ENCODE measurements at places on chromosomes 13 and 19. TPM values are rescaled to one million over a fixed set of nuclear protein-coding genes. Genes with fewer than 3 reads are reported as not detected.

GRCh38 chr13:30871588-30872275 lies 34.3 kb upstream of the MEDAG start:
- no peak for ATAC-seq

The ADGRE1 gene
- total RNA-seq, result not detected

DNA sequence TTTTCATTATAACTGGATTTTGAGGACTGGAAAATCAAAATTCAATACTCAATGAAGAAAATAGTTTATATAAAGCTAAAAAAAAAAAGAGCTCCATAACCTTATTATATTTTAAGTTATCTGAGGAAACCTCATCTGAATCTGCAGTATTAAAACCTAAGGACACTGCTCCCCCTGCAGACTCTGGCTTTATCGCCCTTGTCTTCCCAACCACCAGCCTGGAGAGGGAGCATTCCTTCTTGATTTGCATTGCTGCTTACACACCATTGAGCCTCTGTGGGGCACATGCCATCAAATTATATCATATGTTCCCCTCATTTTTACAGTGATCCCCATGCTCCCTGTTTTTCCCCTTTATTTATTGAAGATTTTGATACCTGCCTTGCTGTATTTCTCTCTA lies 871.4 kb upstream of the GPC6 start:
- peak; percentile 39 for ATAC-seq

GRCh38 chr13:39600766-39601165 lies 2.2 kb downstream of the LHFPL6 start:
- no peak for ATAC-seq

GRCh38 chr19:41696402-41697197 lies 8.5 kb upstream of the CEACAM7 start:
- no peak for ATAC-seq

The CD79A gene
- total RNA-seq, result 0.42 TPM

The PROZ gene
- 0.37 TPM for total RNA-seq

DNA sequence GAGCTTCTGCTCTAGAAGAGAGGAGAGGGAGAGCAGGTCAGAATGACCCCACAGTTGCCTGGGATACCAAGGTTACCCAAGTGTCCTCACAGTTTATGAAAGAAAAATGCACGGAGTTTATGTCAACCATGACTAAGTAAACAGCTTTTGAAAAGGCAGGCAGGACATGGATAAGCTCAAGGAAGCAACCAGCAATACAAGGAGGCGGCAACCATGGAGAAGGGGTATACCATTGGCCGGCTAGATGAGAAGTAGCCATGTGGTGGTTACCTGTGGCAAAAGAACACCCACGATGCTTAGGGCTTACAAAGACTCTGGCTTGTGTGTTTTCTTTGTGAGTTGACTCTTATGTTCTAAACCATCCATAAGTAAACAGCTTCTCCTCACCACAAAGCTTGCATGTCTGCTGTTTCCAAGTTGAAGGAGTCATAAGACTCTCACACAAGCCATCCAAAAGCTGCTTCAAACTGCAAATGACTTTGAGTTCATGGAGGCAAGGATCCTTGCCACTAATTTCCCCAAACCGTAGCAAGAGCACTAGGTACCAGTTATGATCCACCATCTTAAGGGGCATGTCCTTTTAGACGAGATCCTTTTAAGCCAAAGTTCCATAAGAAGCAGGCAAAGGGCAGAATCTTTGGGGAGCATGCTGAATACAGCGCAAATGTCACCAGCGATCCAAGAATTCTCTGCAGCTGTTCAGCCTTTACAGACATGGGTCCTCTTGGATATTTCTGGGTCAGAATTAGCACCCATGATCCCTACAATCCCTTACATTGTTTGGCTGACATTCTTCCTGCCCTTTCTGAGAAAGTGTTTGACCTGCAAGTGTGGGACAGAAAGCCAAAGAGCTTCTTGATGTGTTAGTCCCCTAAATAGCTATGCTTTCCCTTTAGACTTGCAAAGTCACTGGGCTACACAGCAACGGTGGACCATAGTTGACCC lies 74.8 kb upstream of the IPO5 start:
- ATAC-seq, result no peak

DNA sequence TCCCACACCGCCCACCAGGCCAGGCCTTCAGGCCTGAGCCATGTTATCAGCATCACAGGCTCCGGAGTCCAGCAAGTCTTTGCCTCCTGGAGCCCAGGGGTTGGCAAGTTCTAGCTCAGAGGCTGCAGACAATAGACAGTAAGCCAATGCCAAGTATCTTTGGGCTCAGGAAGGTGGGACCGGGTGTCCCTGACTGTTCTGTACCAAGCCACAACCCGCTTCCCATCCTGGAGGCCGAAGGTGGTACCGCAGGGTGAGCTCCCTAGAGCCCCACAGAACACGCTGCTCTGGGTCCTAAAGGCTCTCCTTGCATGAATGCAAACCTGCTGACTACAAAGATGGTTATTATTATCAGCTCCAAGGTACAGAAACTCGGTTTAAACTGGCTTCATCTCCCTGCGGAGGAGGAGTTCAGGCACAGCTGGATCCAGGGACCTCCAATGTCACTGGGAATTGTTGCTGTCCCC lies 5.5 kb upstream of the FSTL3 start:
- ATAC-seq, result no peak

The KLK10 gene
- total RNA-seq, result 0.46 TPM

GRCh38 chr19:1087813-1088415 lies 7.3 kb downstream of the POLR2E start:
- no peak for ATAC-seq

DNA sequence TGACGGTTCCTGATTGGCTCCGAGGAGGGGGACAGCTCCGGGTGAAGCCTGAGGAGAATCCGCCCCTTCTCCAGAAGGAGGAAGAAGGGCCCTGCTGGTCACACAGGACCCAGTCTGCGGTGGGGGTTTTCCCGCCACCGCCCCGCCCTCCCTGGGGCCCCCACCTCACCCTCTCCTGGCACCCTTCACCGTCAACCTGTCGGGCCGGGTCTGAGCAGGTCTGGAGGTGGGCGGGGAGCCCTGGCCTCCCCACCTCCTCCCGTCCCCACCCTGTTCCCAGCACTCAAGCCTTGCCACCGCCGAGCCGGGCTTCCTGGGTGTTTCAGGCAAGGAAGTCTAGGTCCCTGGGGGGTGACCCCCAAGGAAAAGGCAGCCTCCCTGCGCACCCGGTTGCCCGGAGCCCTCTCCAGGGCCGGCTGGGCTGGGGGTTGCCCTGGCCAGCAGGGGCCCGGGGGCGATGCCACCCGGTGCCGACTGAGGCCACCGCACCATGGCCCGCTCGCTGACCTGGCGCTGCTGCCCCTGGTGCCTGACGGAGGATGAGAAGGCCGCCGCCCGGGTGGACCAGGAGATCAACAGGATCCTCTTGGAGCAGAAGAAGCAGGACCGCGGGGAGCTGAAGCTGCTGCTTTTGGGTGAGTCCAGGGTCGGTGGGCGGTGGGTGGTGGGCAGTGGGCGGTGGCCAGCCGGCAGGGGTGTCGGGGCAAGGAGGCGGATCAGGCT lies at the start of gene GNA15:
GNA15 (plus strand) TSS at position 73 of the 723 bp plus-strand sequence; CDS start at position 491, 418 bp downstream.
- ATAC-seq, result no peak

The ZNF557 gene
- 12.5 TPM for total RNA-seq

The ZNF682 gene
- 16.2 TPM for total RNA-seq

GRCh38 chr13:28579736-28580135 lies 79.2 kb upstream of the POMP start:
- no peak for ATAC-seq

DNA sequence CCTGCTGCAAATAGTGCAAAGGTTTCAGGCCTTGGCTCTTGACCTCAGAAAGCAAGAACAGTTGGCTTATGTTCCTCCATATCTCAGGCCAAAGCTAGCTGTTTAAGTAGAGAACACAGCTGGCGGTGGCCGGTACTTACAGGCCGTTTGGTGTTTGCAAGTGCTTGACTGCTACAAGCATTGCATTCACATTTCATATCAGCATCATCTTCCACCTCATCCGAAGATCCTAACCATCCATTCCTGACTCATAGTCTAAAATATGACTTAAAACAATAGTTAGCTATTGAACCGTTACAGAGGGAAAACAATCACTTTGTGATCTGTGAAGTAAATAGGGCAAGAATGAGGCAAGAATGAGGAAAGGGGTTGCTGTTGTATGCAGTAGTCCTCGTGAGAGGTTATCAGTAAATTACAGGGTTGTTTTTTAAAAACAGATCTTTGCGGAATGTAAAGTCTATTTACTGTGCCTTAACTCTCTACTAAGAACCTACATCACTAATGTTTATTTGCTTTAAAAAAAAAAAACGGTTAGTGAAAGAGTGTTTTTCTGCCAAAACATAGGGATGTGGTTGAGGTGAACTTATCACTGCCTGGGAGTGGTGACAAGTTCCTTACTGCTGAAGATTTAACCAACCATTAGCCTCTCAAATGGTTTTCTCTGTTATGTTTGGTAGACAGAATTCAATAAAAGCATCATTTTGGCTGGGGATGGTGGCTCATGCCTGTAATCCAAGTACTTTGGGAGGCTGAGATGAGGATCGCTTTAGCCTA lies 21.6 kb upstream of the WDR88 start:
- ATAC-seq, result no peak

DNA sequence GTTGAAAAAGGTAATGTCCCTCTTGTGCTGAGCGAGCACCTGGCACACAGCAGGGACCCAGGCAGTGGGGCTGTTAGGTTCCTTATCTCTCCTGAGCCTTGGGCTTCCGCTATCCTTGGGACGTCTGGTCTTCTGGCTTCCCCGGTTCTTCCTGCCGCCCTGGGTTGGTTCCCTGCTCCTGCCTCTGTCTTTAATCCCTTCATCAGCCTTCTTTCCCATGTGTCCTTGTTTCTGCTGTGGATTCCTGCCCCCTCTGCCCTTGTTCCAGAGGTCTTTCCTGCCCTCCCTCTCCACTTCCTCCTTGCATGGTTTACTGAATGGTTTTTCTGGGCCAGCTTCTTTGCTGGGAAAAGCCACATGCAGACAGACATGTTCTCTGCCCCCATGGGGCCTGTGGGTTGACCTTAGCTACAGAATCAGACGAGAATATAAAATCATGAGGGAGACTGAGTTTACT lies 2.6 kb downstream of the EPN1 start:
- no peak for ATAC-seq

The SOX1 gene
- 2.2 TPM for total RNA-seq

DNA sequence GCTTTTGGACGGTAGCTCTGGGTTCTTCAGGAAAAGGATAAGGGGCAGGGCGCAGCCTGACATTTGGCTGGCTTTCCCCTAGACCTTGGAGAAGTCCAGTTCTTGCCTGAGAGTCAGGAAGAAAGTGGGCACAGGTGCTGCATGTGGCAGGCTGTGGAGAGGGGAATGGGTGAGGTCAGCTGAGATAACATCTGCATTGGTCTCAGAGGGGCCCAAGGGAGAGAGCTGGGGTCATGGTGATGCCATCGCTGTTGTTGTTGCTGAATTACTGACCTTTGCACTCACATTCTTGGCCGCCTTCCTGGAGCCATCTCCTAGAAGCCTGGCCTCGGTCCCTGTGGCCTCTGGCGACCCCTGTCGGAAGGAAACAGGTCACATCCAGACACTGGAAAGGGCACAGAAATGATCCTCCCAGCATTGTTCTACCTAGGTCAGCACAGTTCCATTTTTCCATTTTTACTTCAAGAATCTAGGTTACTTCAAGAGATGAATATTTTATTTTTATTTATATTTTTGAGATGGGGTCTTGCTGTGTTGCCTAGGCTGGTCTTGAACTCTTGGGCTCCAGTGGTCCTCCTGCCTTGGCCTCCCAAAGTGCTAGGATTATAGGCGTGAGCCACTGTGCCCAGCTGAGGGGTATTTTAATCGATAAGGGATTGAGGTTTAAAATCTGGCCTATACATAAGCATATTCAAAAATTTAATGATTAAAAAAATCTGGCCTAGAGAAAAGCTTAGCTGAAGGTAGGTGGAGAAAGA lies 6.5 kb upstream of the LIPE start:
- peak; percentile 86 for ATAC-seq

DNA sequence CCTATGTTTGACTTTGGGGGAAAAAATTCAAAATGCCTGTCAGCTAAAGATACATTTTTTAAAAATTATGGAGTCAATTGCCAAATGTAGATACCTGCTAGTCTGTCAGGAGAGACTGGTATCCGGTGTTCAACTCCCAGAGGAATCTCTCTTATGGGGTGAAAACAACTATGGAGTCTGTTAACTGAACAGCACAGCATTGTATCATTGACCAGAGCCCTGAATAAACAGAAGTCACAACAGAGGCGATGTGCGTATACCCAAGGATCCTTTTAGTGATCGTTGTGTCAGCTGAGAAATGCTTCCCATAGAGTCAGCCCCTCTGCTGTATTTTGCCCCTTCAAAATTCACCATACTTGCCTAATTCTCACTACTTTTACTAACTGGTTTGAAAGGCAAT lies 257.3 kb downstream of the GPC5 start:
- ATAC-seq, result no peak

DNA sequence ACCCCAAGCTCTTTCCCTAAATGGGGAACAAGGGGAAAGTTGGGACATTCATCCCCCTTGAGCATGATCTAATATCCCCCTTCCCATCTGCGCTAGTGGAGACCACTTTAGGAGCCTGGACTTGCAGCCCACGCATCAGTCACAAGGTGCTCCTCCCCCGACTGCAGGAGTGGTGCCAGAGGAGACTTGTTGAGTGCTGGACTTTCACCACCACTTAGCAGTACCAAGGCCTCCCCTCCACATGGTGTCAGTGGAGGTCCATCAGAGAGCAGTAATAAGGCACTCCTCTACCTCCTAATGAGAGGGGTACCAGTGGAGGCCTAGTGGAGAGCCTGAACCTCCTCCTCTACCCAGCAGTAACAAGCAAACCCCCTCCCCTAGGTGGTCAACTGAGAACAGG lies 22.5 kb downstream of the CAB39L start:
- no peak for ATAC-seq

DNA sequence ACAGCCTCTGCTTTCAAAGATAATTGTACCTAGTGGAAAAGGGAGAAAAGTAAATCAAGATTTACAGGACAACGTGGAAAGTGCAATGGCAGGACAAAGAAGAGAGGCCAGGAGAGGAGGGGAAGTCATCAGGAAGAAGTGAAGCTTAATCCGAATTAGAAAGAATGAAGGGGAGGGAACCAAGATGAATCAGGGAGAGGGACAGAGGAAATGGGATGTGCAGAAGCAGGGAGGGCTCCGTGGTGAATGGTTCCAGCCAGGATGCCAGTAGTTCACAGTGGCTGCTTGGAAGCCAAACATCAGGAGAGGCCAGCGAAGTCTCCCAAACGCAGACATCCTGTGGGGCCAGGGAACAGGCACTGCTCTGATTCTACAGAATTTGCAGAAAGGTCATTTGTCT lies 144.4 kb downstream of the LIG4 start:
- ATAC-seq, result peak; percentile 49

- ATAC-seq, result no peak
Observed at GRCh38 chr13:104389691-104390090, 1323.5 kb upstream of the SLC10A2 start.
